ENCODE measurements at places on chromosomes 6 and 20. TPM values are rescaled to one million over a fixed set of nuclear protein-coding genes. Genes with fewer than 3 reads are reported as not detected.

- H3K4me3 ChIP-seq: no peak within 1 kb of the TSS
- peaks cover 4% of the 10 kb centered on the region for H3K27me3 ChIP-seq
- H3K4me1 ChIP-seq: no peaks in the 10 kb centered on the region
- DNase-seq: peak; percentile 78
- H3K27ac ChIP-seq: no peak within 1 kb of the TSS
Measured at GRCh38 chr20:56247954-56248782, at the start of gene MC3R. Gene MC3R, plus strand, starts transcription at chr20:56248732. Its CDS starts 112 bp downstream, at chr20:56248844.

DNA sequence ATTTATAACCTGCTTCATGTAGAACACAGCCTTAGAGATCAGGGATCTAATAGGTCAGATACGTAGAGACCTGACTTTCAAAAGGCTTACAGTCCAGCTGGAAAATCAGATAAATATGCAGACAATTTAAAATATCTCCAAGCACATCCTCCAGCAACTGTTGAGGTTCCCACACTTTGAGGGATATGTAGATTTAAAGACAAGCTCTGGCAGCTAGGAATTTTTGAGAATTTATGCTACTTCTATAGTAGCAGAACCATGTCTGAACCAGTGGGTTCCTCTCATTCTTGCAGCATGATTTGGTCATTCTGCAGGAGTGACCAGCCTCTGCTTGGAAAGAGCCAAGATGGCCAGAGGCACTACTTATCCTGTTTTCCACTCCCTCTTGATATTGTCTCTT is 60.5 kb downstream of the CYB5R4 start:
- no peaks in the 10 kb centered on the region for H3K27me3 ChIP-seq
- H3K27ac ChIP-seq: no peak overlapping the region
- H3K4me1 ChIP-seq: no peaks in the 10 kb centered on the region
- no peak overlapping the region for H3K4me3 ChIP-seq

DNA sequence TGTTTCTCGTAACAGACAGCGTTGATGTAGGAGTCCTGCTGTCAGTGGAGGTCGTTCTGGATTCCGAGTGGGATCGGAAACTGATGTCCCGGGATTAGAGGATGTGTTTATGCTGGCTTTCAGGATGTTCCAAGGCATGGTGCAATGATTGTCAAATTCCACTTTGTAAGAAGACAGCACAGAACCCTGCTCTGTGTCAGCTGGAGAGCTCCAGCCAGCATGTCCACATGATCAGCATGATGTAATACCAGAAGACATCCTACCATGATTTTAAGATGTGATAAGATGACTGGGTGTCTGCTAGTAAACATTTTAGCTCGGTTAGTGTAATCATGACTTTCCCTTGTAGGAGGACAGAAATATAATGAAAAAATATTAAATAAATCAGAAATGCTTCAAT is 20.3 kb downstream of the ENPP1 start:
- H3K27ac ChIP-seq: peak overlapping the region; percentile 80
- no peak overlapping the region for H3K4me3 ChIP-seq
- peaks cover 32% of the 10 kb centered on the region for H3K4me1 ChIP-seq
- DNase-seq: peak; percentile 52
- H3K36me3 ChIP-seq: no peaks in the 10 kb centered on the region
- H3K27me3 ChIP-seq: no peaks in the 10 kb centered on the region

- H3K4me1 ChIP-seq: peaks cover 24% of the 10 kb centered on the region
- H3K4me3 ChIP-seq: no peak overlapping the region
- DNase-seq: peak; percentile 43
Measured at GRCh38 chr20:5991623-5992441, 41.4 kb downstream of the MCM8 start.

- H3K27me3 ChIP-seq: no peaks in the 10 kb centered on the region
- no peaks in the 10 kb centered on the region for H3K36me3 ChIP-seq
- no peak for DNase-seq
- no peak overlapping the region for H3K4me3 ChIP-seq
- H3K4me1 ChIP-seq: no peaks in the 10 kb centered on the region
- no peak overlapping the region for H3K27ac ChIP-seq
Measured at GRCh38 chr6:70563530-70563929, 3.2 kb upstream of the SDHAF4 start.

CALHM5 gene
- 0.46 TPM for polyA plus RNA-seq
